ENCODE measurements at places on chromosomes 6 and 20. TPM values are rescaled to one million over a fixed set of nuclear protein-coding genes. Genes with fewer than 3 reads are reported as not detected.

SFTA2 gene
- 1.8 TPM for polyA plus RNA-seq

- peaks cover 14% of the 10 kb centered on the region for H3K4me1 ChIP-seq
- DNase-seq = no peak
- H3K27me3 ChIP-seq = no peaks in the 10 kb centered on the region
- H3K4me3 ChIP-seq = no peak overlapping the region
- H3K36me3 ChIP-seq = no peaks in the 10 kb centered on the region
These were observed 95.7 kb downstream of the EPHA7 start for GRCh38 chr6:93323630-93324029.

GRCh38 chr6:5855787-5856470 is 150.8 kb downstream of the NRN1 start:
- DNase-seq = no peak
- H3K27me3 ChIP-seq = peaks cover 69% of the 10 kb centered on the region
- H3K27ac ChIP-seq = no peak overlapping the region
- H3K4me1 ChIP-seq = no peaks in the 10 kb centered on the region

DNA sequence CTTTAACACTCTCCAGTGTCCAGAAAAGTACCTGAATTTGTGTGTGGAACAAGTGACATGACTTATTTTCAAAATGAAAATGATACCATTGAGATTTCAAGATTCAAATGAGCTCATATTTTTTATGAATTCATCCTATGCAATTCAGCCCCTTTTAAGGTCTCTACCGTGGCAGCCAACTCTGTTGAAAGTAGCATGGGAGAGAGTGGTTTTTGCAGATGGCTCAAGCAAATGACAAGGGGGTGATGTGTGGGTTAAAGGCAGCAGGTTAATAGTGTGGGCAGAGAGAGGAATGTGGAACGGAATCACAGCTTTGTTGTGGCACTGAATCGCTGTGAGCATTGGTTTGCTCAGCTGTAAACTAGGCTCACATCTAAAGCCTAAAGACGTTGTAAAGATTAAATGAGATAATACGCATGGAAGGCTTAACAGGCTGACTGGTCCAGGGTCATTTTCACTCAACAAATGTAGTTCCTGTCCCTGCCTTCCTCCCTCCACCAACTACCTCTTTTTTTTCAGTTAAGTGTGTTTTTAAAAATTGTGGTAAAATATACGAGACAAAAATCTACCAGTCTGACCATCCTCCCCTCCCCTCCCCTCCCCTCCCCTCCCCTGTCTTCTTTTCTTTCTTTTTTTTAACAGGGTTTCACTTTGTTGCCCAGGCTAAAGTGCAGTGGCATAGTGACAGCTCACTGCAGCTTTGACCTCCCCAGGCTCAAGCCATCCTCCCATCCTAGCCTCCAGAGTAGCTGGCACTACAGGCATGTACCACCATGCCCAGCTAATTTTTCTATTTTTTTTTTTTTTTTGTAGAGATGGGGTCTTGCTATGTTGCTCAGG is 114.7 kb upstream of the ZNF217 start:
- H3K4me1 ChIP-seq = peaks cover 11% of the 10 kb centered on the region
- no peaks in the 10 kb centered on the region for H3K36me3 ChIP-seq
- DNase-seq = no peak

CCDC170 gene
- polyA plus RNA-seq = not detected
